Globus pallidus (tissue), 1 donor: ENCODE measurements at places on chromosomes 4 and X.

GRCh38 chr4:102533904-102534303 is 32.7 kb downstream of the NFKB1 start:
- DNase-seq = no peak

DNA sequence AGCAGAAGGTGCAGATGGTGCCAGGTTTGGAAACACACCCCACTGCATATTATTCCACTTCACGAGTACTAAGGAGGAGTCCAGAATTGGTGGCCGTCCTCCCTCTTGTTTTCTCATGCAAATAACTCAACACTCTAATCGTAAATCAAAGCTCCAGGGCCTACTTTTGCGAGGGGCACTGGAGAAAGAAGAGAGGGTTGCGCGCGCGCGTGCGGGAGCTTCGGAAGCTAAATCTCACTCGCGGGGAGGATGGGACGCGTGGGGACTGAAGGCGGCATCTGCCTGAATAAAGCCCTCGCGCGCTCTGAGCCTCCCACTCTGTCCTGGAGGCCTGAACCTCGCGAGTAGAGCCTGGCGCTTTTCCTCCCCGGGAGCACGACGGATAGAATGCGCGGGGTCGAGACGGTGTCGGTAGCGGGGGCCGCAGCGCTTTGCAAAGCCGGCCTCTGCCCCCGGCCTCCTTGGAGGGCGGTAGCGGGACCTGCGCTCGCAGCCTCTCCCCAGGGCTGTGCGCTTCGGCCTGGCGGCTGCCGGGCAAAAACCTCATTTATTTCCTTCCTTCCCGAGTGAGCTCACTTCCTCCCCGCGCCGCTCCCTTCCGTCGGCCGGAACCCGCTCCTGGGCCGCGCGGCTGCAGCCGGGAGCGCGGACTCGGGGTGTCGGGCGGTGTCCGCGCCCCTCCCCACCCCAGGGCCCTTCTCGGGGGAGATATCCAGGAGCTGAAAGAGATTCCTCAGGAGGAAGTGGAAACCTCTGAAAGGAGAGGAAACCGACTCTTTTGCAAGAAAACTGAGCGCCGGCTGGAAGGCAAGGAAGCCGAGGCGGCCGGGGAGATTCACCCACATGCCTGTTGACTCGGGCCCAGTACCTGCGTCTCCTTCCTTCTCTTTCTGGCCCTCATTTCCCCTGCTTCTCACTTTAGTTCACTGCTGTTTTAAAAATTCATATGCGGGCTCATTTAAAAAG is 20.7 kb downstream of the HAND2 start:
- DNase-seq = no peak

GRCh38 chr4:79132826-79133225 is 193.0 kb downstream of the NAA11 start:
- DNase-seq = no peak

- DNase-seq = no peak
Measured at GRCh38 chr4:26544421-26544820, 39.5 kb upstream of the TBC1D19 start.

DNA sequence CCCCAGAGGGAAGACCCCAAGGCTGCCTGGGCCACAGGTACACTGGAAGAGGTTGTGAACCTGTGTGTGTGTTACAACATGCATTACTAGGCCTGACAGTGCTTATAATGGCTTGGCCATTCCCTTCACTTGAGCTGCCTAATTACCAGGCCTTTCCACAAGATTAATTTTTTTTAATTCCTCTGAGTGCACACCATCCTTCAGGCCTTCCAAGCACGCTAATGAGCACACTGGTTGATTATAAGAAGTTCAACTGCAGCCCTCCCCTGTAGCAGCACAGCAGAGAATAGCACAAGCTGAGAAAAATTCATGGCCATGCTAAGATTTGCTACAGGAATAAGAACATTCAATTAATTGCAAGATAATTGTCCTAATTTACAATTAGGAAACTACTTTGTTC is 2.2 kb upstream of the SUPT20HL2 start:
- DNase-seq = no peak

DNA sequence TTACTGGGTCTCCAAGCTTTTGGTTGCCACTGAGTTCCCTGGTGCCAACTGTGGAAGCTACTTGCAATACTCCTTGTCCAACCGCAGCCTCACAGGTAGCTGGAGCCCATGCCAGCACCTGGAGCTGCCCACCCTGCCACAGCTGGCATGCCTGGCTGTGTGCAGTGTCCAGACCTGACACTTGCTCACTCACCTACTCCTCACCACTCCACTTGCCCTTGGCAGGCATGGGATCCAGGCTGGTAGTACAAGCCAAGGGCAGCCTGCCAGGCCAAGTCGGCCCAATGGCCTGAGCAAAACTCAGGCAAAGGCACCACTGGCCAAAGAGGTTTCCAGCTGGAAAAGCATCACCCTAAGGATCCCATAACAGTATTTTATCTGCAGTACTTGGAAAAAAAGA is 246.3 kb downstream of the PDGFC start:
- DNase-seq = no peak
